CD4-positive, alpha-beta T cell (primary cell): ENCODE measurements at places on chromosomes 5 and 9. TPM values are rescaled to one million over a fixed set of nuclear protein-coding genes. Genes with fewer than 3 reads are reported as not detected.
A peak's percentile ranks its signal among the peaks of the same experiment; 100 is the strongest.

- no peak overlapping the region for H3K4me3 ChIP-seq
- H3K4me1 ChIP-seq: no peaks in the 10 kb centered on the region
- H3K36me3 ChIP-seq: no peaks in the 10 kb centered on the region
- peaks cover 15% of the 10 kb centered on the region for H3K27me3 ChIP-seq
- no peak overlapping the region for H3K27ac ChIP-seq
Observed at GRCh38 chr9:68690088-68690487, 15.0 kb upstream of the PIP5K1B start.

PDGFRB gene
- total RNA-seq: not detected

PLEKHG4B gene
- total RNA-seq: 0.17 TPM

DNA sequence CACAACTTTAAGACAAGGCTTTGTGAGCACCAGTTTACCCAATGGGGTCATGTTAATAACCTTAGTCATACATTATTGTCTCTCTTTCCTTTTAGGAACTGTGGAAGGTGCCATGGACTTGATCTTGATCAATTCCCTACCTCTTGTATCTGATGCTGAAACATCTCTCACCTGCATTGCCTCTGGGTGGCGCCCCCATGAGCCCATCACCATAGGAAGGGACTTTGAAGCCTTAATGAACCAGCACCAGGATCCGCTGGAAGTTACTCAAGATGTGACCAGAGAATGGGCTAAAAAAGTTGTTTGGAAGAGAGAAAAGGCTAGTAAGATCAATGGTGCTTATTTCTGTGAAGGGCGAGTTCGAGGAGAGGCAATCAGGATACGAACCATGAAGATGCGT lies 48.7 kb downstream of the TEK start:
- H3K27me3 ChIP-seq: no peaks in the 10 kb centered on the region
- DNase-seq: no peak
- no peak overlapping the region for H3K27ac ChIP-seq
- H3K4me3 ChIP-seq: no peak overlapping the region
- H3K4me1 ChIP-seq: no peaks in the 10 kb centered on the region
- H3K36me3 ChIP-seq: no peaks in the 10 kb centered on the region

PCDHB9 gene
- total RNA-seq: not detected

- no peaks in the 10 kb centered on the region for H3K27me3 ChIP-seq
- DNase-seq: no peak
- H3K27ac ChIP-seq: no peak overlapping the region
Observed at GRCh38 chr9:100938507-100938906, 90.0 kb upstream of the PLPPR1 start.

DNA sequence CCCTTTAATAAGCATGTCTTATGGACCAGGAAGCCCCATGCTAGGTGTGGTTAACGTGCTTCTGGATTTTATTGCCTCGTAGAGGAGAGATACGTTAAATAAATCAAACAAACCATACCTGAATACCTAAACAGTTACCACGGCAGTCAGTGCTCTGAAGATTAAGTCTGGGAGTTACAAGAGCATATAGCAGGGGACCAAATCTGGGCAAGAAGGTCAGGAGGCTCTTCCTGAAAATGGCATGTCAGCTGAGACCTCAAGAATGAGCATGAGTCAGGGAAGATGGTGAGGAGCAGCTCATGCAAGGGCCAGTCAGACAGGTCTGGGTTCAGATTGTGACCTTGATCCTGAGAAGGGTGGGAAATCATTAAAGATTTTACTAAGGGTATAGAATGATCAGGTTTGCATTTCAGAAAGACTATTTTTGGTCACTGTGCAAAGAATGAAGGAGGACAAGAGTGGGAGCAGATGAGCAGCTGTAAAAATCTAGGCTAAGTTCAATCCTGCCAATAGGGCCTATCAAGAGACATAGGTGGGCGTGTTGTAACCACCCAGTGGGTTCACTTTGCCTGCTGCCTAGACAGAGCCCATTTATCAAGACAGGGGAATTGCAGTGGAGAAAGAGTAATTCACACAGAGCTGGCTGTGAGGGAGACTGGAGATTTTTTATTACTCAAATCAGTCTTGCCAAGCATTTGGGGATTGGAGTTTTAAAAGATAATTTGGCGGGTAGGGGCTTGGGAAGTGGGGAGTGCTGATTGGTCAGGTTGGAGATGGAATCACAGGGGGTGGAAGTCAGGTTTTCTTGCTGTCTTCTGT lies 4.8 kb upstream of the ZNF366 start:
- peaks cover 4% of the 10 kb centered on the region for H3K27me3 ChIP-seq
- no peak for DNase-seq
- H3K4me1 ChIP-seq: no peaks in the 10 kb centered on the region

- DNase-seq: no peak
- H3K36me3 ChIP-seq: peaks cover 27% of the 10 kb centered on the region
- peak overlapping the region; percentile 48 for H3K27ac ChIP-seq
- no peak overlapping the region for H3K4me3 ChIP-seq
- peaks cover 75% of the 10 kb centered on the region for H3K4me1 ChIP-seq
- H3K27me3 ChIP-seq: no peaks in the 10 kb centered on the region
Observed at GRCh38 chr5:132417461-132417860, 48.0 kb downstream of the SLC22A5 start.

GRCh38 chr9:76718166-76718565 lies 46.1 kb upstream of the PCA3 start:
- H3K36me3 ChIP-seq: no peaks in the 10 kb centered on the region
- DNase-seq: no peak
- peaks cover 4% of the 10 kb centered on the region for H3K27me3 ChIP-seq
- no peaks in the 10 kb centered on the region for H3K4me1 ChIP-seq
- H3K27ac ChIP-seq: no peak overlapping the region

DNA sequence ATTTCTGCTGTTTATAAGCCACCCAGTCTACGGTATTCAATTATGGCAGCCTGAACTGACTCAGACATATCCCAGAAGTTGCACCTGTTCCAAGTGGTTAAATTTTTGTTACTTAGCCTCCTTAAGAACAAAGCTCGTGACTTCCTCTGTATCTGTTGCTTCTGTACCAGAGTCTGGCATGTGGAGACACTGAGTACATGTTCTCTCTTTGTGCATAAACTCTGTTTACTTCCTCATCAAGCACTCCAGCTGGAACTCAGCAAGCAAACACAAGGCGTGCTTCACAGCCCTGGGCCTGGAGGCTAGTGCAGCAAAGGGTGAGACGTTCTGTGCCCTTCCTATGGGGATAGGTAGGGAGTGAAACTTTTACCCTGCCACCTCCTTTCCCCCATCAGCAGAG lies 19.0 kb downstream of the C9orf152 start:
- no peak for DNase-seq
- no peak overlapping the region for H3K4me3 ChIP-seq
- no peaks in the 10 kb centered on the region for H3K4me1 ChIP-seq
- H3K27ac ChIP-seq: no peak overlapping the region

DNA sequence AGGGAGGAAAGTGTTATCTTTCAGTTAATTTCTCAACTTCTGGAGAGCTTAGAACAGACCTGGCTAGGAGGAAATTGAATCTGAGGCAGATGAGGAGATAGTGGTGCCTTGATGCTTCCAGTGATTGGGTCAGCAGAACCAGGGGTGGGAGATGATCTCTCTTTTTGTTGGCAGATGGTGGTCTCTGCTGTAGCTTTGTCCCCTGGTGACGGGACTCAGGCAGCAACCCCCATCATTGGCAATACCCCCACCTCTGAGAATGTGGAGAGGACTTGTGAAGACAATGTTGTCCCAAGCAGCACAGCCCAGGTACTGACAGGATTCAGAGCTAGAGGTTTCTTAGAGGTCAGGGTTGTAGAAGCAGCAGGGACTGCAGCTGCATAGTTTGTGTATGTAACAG lies 3.7 kb upstream of the PDCD6 start:
- DNase-seq: no peak
- H3K27ac ChIP-seq: no peak overlapping the region
- H3K36me3 ChIP-seq: peaks cover 17% of the 10 kb centered on the region

DNA sequence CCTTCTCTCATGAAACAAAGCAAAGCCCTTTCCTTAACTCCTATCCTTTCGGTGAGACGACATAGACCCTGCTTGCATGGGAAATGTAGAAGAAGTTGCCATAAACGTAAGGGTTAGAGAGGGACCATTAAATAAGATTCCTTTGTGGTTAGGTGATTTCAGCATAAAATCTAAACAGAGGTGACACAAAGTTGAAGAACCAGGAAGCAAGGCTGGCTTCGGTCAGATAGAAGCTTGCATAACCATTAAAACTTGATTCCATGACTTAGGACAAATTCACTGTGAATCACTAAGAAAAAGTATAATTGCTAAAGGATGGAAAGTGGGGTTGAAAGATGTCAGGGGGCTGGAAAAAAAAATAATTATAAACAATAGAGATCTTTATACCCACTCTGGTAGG lies 30.9 kb upstream of the ABLIM3 start:
- no peak overlapping the region for H3K4me3 ChIP-seq
- H3K4me1 ChIP-seq: no peaks in the 10 kb centered on the region
- no peak overlapping the region for H3K27ac ChIP-seq
- H3K27me3 ChIP-seq: no peaks in the 10 kb centered on the region
- no peaks in the 10 kb centered on the region for H3K36me3 ChIP-seq

INPP5E gene
- 17.2 TPM for total RNA-seq

DNA sequence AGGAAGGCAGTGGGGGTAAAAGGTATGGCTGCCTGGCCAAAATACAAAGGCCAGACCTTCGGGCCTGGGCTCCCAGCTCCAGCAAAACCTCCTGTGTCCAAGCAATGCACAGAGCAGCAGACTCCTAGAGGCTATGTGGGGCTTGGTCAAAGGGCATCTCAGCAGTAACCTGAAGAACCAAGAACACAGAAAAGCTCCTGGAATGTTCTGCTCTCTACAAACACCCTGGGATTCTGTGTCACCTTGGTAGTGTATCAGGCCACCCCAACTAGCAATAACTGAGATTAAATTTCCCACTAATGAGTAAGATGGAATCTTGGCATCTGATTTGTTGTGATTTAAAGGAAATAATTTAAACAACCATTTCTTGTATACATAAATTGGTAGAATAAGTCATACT lies 158.6 kb downstream of the GLIS3 start:
- DNase-seq: no peak
- no peaks in the 10 kb centered on the region for H3K27me3 ChIP-seq
- no peaks in the 10 kb centered on the region for H3K36me3 ChIP-seq
- H3K27ac ChIP-seq: no peak overlapping the region
- H3K4me1 ChIP-seq: no peaks in the 10 kb centered on the region

DNA sequence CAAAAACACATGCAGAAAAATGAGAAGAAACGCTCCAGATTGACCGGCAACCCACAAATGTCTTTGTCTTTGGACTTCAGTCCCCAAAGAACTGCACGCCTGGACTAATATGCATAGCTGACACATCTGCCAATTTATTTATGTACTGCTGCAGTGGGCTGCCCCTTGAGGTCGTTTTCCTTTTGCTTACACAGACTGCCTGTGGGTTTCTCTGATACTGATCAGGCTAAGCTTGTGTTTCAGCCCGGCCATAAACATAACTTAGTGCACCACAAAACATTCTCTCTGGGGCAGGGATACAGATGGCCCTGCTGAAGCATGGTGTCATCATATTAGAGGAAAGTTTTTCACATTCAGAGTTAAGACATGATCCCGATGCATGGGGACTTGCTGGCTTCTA lies 75.4 kb downstream of the NUDT12 start:
- no peak for DNase-seq
- H3K36me3 ChIP-seq: no peaks in the 10 kb centered on the region
- no peak overlapping the region for H3K4me3 ChIP-seq
- no peak overlapping the region for H3K27ac ChIP-seq
- H3K27me3 ChIP-seq: no peaks in the 10 kb centered on the region
- H3K4me1 ChIP-seq: no peaks in the 10 kb centered on the region

DNA sequence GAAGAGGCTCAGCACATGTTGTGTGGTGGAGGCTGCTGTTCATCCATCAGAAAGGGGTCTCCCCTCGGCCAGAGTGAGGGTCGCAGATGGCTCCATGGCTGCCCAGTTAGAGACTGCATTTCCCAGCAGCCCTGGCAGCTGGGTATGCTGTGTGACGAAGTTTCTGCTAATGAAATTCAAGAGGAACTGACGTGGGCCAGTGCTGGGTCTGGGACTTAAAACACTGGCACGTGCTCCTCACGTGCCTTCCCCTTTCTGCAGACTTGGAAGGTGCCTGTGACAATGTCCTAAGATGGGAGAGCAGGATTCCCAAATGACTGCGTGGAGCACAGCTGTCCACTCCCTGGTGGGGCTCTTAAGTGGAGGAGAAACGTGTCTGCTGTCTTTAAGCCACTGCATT lies 114.5 kb upstream of the RAPGEF1 start:
- no peaks in the 10 kb centered on the region for H3K4me1 ChIP-seq
- no peak overlapping the region for H3K27ac ChIP-seq
- H3K27me3 ChIP-seq: no peaks in the 10 kb centered on the region
- no peaks in the 10 kb centered on the region for H3K36me3 ChIP-seq
- DNase-seq: no peak

ZMYND19 gene
- 8.6 TPM for total RNA-seq

DNA sequence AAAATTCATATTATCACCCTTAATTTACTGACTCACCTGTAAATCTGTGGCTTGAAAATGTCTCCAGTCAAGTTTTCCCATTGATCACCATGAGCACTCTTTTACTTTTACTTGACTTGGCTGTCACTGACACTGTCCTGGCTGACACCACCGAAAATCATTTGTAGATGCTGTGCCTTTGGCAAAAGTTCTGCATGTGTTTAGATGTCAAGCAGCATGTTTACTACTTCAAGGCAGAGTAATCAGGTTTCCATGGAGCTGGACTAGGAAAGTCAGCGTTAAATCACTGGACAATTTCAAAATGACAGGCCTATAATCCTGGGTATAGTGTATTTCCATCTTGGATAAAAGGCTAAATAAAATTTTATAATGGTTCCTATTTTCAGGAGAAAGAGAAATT lies 1530.6 kb upstream of the CDH6 start:
- no peak for DNase-seq
- no peaks in the 10 kb centered on the region for H3K27me3 ChIP-seq
- H3K36me3 ChIP-seq: no peaks in the 10 kb centered on the region
- no peak overlapping the region for H3K27ac ChIP-seq
- no peak overlapping the region for H3K4me3 ChIP-seq
- no peaks in the 10 kb centered on the region for H3K4me1 ChIP-seq
